Activated CD4-positive, alpha-beta memory T cell treated with anti-CD3 and anti-CD28 coated beads for 36 hours (primary cell): ENCODE measurements at places on chromosomes 13 and 19.

DNA sequence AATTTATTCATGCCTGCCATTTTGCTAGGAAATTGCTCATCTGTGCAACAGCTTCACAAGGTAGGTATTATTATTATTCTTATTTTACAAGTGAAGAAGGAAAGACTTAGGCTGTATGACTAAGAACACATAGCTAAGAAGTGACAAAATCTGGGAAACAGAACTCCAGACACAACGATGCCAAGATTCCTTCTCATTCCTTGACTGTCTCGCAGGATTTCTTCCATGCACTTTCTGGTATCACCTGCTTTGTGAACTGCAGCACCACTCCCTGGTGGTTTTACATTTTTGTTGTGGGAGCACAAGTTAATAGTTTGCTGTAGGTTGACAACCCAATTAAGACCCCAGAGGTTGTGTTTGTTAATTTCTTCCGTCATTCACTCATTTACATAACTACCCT is 188.5 kb downstream of the LACC1 start:
- no peak for DNase-seq

GRCh38 chr19:54458648-54459281 is 4.8 kb downstream of the LENG9 start:
- no peak for DNase-seq

- DNase-seq, result peak; percentile 86
These were observed 19.4 kb downstream of the CEACAM21 start for GRCh38 chr19:41595258-41595889.

- no peak for DNase-seq
These were observed 292.8 kb downstream of the DCLK1 start for GRCh38 chr13:35838356-35838755.

DNA sequence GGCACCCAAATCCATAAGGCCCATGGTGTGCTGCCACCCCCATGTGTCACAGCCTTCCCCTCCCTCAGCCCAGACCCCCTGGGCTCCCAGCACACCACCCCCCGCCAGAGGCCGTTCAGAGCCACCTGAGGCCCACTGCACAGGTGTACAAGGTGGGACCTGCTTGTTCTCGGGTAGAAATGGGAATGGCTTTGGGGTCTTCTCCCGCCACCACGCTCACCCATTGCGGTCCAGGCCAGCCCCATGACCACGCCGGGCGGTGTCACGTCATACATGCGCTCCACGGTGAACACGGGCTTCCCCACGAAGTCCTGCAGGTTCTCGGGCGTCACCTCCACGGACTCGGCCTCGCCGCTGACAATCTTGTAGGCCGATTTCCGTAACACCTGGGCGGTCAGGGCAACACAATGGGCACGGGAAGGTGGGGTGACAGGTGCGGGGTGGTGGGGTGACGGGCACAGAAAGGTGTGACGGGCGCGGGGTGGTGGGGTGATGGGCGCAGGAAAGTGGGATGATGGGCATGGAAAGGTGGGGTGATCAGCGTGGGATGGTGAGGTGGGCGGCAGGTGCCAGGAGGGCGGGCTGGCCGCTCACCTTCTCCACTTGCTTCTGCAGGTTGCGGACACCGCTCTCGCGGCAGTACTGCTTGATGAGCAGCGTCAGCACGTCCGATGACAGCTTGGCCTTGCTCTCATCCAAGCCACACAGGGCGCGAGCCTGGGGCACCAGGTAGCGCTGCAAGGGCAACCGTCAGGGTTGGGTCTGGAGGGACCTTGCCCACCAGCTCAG is 4.3 kb downstream of the RPL36 start:
- no peak for DNase-seq

DNA sequence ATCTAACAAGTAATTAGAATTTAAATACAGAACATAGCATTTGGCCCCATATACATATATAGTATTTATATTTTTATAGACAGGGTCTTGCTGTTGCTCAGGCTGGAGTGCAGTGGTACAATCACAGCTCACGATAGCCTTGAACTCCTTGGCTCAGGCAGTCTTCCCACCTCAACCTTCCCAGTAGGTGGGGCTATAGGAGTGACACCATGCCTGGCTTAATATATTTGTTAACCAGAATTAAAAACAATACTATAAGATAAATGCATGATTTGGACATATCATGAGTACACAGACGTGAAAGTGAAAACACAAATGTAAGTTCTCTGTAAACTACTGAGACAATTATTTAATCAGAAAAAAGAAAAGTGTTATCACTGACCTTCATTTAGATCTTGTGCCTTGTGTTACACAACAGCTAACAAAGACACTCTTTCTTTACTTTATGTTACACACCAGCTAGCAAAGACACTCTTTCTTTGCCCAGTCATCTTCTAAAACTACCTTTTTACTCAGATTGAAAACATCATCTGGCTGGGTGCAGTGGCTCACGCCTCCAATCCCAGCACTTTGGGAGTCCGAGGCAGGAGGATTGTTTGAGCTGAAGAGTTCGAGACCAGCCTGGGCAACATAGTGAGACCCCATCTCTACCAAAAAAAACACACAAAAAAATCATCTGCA is 22.6 kb downstream of the CARS2 start:
- peak; percentile 27 for DNase-seq
